Activated T-helper 9 cell treated with anti-CD3 and anti-CD28 coated beads, Interleukin-2, amount 50 U/mL, for 16 hours (primary cell): ENCODE measurements at places on chromosomes 16 and 17.

- DNase-seq, result no peak
Measured at GRCh38 chr17:67707442-67707841, 10.3 kb upstream of the NOL11 start.

DNA sequence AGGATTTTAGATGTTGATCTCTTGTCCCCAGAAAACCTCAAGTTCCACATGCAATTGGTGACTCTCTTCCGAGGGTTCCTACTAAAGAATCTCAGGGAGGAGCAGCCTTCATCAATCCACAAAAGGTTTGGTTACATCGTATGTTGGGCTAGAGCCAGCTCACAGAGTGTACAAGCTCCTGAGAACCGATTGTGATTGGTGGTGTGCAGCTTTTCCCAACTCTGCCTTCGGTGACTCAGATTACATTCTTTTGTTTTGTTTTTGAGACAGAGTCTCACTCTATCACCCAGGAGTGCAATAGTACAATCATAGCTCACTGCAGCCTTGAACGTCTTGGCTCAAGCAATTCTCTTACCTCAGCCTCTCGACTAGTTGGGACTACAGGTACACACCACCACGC lies 172.4 kb downstream of the PMP22 start:
- DNase-seq, result no peak

- no peak for DNase-seq
Measured at GRCh38 chr17:37339321-37339720, 36.5 kb upstream of the C17orf78 start.

DNA sequence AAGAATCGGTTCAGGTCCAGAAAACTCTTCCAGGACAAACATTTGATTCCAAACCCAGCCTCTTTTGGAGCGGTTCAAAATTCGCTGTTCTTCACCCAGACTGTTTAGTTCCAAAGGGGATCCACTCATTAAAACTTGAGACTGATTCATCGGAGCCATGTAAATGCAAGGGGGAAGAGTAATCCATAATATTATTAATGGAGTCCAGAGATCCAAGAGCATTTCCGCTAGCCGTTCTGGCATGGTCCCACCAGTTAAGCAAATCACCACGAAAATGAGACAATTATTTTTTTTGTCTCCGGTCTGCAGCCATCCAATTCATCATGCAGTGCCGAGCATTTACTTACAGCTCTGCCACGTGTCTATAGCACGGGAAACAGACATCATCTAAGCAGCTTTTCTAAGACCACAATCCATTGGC lies 15.1 kb downstream of the CDH8 start:
- DNase-seq, result no peak

GRCh38 chr17:60231234-60231633 lies 81.5 kb downstream of the CA4 start:
- DNase-seq, result no peak

DNA sequence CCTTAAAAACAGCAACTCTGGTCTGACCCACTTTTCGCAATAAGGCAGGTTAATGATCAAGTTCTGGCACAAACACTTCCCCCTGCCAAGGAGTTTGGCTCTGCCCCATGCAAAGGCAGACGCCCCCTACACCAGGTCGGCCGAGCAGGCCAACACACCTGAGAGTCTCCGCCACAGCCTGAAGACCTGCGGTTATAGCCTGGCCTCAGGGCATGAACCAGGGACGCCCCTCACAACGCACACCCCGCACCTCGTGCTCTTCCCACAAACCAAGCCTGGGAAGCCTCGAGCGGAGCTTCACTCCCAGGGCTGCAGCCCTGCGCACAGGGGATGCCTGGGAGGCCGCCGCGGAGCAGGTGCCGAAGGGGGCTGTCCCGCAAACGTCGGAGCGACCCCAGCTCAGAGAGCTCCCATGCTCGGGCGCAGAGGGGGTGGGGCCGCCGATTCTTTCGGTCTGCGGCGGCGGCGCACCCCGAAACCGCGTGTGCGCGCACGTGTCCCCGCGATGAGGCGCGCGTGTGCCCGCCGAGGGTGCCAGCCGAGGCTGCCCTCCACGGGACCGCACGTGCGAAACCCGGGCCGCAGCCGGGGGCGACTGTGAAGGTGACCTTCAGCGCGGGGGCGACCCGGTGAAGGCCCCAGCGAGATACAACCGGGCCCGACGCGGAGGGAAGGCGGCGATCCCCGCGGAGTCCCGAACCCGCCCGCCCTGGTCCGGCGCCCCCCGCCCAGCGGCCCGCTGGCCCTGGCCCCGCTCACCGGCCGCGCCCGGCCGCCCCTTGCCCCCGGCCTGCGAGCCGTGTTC lies 559 bp downstream of the CLUH start:
- no peak for DNase-seq

- no peak for DNase-seq
Measured at GRCh38 chr17:79690466-79690865, 40.3 kb upstream of the ENPP7 start.

DNA sequence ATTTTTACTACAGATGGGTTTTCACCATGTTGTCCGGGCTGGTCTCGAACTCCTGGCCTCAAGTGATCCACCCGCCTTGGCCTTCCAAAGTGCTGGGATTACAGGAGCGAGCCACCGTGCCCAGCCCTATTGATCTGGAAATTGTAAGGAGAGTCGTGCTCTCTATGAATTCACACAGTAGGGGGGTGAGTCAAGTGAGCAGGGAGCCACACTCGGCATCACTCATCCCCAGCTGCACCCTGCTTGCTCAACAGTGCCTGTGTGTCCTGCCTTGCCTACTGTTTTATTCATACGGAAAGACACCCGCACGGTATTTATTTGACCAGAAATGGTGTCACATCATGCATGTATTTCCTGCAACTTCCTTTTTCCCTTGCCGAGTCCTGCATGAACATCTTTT lies 157.2 kb upstream of the FOXF1 start:
- DNase-seq, result no peak

DNA sequence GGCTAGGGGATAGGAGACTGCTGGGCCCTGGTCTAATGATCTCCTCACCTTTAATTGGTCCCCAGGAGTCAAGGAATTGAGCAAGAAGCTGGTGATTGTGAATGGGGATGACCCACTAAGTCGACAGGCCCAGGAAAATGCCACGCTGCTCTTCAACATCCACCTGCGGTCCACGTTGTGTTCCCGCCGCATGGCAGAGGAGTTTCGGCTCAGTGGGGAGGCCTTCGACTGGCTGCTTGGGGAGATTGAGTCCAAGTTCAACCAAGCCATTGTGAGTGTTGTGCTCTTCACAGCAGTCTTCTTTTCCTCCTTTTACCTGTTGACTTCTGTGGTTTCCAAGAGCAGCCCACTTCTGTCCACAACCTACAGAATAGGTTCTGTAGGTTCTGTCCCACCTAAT lies 19.4 kb downstream of the POLR2A start:
- no peak for DNase-seq

DNA sequence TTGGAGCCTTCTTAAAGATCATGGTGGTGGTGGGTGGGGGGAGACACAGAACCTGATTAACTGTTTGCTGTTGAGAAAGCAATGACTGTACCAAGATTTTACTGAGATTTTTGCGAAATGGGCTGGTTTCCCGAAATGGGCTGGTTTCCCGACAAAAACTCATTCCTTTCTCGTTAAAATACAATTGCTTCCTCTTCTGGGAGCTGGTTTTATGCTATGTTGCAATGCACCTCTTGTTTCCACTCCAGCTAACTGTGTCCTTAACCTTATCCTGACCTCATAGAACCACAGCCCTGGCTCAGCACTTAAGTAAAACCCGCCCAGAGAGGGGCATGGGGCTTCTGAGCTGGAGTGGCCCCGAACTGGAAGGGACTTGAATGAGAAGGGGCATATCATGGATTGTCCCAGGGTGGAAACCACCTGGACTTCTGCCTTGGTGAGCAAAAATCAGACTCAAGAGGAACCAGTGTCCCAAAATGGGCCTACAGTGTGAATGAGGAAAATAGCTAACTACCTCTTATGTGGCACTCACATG lies 20.9 kb downstream of the FAM20A start:
- no peak for DNase-seq

DNA sequence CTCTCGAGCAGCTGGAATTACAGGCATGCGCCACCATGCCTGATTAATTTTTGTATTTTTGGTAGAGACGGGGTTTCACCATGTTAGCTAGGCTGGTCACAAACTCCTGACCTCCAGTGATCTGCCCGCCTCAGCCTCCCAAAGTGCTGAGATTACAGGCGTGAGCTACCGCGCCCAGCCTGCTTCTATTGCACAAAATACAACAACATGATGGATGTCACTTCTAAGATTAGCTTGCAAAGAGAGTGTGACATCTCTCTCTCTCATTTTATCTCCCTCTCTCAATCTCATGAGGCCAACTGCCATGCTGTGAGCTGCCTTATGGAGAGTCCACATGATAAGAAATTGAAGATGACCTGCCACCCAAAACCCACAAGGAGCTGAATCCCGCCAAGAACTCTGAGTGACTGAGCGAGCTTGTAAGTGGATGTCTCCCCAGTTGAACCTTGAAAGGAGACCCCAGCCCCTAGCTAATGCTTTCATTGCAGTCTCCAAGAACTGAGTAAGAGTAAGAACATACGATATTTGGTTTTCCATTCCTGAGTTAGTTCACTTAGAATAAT lies 458.5 kb downstream of the RBFOX1 start:
- no peak for DNase-seq

DNA sequence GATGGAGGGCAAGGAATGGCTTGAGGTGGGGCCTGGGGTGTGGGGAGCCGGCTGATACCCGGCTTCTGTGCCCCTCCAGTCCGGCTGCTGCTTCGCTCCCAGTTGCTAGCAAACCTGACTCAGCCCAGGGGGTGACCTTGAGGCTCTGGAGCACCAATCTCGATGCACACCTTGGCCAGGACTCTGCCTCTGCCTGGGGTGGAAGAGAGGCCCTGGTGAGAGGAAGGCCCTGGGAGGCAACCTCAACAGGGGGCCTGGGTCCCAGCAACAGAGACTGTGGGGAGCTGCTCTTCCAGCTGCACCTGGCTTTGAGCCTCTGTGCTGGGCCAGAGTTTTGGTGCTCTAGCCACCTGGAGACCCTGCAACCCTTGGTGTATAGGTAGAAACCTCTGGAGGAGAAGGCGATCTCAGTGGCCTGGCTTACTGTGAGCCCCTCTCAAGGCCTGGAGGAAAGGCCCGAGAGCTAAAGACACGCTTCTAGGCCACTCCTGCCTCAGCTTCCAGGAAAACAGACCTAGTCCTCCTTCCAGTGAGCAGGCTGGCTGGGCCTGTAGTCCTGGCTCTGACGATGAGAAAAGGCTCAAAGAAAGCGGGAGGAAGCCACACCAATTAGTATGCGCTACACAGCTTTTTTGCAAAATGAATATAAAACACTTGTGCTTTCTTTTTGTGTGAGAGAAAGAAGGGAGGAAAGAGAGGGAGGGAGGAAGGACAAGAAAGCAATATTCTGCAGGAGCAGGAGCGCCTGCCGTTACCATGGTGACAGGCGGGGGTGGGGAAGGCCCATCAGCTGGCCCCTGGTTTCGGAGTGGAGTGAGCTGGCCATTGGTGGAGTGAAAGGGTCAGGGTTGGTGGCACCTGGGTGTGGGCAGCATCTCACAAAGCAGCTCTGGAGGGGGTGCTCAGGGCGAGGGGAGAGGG lies 51.0 kb downstream of the VAC14 start:
- no peak for DNase-seq

GRCh38 chr16:89256651-89257254 lies 39.2 kb downstream of the ZNF778 start:
- DNase-seq, result peak; percentile 74

DNA sequence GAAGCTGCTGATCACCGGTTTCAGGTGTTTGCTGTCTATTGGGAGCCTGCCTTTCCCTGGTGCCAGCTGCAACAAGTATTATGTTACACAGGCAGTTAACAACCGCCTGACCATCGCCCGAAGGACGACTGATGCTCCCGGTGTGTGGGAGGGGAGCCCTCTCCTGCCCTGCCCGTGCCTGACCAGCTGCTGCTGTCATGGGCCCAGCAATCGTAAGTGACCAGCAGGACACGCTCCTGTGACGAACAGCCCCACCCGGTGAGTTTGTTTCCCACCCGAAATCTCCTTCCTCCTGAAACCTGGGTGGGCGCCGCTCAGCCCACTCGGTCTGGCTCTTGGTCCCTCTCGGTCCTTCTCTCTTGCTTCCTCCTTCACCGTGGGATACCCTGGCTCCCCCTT lies 17.9 kb upstream of the UBE2I start:
- DNase-seq, result no peak

GRCh38 chr16:57755726-57756423 lies 20.3 kb downstream of the KATNB1 start:
- DNase-seq, result no peak

DNA sequence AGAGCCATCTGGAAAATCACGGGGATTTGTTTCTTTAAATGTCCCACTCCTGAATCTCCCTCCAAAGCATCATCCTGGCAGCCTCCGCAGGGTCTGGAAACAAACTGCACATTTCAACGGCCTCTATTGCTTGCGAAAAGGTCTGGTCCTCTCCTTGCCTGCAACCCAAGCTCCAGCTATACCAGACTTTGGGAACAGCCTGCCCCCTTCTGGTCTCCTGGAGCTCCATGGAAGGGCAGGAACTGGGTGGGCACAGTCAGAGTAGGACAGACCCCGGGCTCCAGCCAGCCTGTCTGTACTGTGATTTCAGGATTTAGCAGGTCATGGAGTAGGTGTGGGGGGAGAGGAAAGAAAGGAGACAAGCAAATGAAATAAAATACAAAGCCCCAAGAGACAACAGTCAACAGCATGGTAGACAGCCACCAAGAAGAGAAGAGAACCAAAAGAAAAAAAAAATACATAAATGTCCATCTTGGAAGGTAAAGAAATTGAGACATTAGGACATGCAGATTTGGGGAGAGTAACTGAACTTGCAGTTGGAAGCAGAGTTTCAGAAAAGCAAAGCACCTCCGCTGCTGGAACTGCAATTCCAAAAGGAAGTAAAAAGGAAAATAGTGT lies 2.7 kb downstream of the XYLT1 start:
- DNase-seq, result no peak

DNA sequence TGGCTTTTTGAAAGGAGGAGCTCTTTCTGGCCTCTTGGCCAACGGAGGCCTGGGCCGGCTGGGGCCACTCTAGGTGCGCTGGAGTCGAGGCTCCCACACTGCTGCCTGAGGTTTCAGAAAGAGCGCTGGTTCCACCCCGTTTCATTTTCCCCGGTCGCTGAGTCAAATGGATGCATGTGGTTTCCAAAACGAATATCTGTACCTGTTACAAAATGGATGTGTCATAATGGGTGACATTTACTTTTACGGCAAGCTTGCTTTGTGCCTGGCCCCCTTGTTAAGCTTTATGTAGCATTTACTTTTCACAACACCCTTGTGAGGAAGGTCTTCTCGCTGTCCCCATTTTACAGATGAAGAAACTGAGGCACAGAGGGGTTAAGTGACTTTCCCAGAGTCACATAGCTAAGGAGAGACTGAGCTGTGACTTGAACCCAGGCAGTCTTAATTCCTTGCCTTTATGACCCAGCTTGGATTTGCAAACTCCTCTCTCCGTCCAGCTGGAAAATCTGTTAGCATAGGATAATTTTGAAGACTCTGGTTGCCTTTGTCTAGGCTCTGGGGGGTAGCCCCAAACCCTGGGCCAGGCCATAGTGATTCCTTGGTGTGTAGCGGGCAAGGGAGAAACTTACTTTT lies 10.6 kb downstream of the KSR1 start:
- DNase-seq, result peak; percentile 70

- DNase-seq, result no peak
Measured at GRCh38 chr17:57355090-57355859, 99.0 kb downstream of the MSI2 start.
